Activated CD4-positive, alpha-beta T cell treated with anti-CD3 and anti-CD28 coated beads for 1 hour (primary cell): ENCODE measurements at places on chromosomes 12 and 14.

- DNase-seq = no peak
Measured at GRCh38 chr14:54347044-54347443, 49.8 kb upstream of the CDKN3 start.

- no peak for DNase-seq
Measured at GRCh38 chr12:118548887-118549509, 172.6 kb downstream of the SUDS3 start.

DNA sequence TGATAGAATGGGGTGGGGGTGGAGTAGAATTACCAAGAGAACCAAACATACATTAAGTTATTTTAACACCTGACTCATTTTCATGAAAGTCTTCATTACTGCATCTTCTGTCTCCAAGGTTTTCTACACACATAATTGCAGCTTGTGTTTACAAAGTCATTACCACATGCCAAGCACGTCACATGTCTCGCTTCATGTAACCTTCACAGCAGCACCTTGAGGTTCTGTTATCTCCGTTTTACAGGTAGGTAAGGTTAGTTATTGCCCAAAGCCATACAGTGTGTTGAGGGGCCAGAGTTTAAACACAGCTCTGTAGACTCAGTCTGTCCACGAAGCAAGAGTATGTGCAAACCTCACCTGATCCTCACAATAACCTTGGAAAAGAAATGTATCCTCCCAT, 64.3 kb upstream of the RBM19 start:
- DNase-seq = no peak

GRCh38 chr12:123942238-123942653, 30.4 kb downstream of the CCDC92 start:
- no peak for DNase-seq

DNA sequence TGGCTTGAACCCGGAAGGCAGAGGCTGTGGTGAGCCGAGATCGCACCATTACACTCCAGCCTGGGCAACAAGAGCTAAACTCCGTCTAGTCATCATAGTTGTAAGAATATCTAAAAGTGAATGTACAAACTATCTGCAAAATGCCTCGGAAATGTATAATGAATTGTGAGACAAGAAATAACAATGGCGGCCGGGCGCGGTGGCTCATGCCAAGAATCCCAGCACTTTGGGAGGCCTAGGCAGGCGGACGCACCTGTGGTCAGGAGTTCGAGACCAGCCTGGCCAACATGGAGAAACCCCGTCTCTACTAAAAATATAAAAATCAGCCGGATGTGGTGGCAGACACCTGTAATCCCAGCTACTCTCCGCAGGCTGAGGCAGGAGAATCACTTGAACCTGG, 9.7 kb downstream of the PPP2R5E start:
- no peak for DNase-seq

DNA sequence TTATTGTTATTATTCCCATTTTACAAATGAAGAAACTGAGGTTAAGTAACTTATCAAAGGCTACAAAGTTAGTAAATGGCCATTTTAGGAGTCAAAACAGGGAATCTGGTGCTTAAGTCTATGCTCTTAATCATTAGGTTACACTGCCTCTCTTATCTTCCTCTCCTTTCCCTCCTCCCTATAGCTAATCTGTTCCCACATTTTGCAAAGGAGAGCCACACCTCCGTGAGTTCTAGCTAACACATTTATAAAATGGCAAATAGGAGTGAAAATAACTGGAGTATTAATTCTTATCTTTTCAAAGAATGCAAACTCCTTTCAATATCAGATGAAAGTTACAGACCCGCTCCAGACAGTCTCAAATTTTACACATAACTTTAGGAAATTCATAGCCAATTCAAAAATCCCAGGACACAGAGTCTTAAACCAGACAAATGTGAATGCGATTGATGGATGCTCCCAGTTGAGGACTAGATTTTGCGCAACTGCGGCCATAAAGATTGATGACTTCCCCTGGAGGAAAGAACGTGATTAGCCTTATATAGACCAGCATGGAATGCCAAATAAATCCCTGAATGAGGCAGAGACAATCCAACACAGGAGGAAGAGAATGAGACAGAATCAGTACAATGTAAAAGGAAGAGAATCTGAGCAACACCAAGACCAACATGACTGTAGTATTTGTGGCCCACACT, 225.0 kb upstream of the ARID2 start:
- no peak for DNase-seq

DNA sequence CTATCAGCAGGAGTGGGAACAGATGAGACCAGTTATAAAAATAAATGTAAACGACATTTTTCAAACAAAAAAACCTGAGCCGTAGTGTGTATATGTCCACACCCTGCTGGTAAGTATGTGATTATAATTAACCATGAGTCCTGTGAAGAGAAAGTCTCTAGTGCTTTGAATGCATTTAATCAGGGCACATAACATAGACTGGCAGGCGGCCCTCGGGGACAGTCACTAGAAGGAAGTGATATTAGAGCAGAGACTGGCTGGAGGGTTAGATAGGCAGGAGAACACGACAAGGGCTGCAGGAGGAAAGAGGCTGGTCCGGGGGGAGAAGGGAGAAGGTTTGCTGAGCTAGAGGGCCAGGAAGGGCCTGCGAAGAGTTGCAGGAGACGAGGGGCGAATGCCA, 23.8 kb upstream of the ELK3 start:
- DNase-seq = no peak

DNA sequence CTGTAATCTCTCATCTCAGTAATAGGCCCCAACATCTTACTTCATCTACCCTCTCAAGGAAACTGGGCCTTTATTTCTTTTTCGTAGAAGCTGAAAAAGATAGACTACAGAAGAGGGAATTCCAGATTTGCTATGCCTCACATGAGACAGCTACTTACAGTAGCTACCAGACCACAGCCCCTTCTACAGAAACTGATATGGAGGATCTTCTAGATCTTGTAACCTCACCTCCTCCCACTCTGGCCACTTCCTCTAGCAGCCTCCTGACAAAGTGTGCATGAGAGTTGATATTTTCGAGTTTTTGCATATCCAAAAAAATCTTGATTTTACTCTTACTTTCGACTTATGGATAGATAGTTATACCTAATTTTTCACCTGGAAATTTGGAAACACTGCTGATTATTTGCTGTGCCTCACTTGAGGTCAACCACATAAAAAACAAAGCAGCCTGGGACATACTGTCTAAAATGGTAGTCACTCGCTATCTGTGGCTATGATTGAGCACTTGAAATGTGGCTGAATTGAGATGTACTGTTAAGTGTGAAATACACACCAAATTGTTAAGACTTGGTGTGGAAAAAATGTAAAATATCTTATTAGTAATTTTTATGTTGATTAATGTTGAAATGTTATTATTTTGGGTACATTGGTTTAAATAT, 86.3 kb upstream of the NID2 start:
- DNase-seq = no peak

GRCh38 chr12:29208936-29209701, 60.0 kb downstream of the FAR2 start:
- DNase-seq = no peak

- no peak for DNase-seq
Measured at GRCh38 chr12:51234530-51234929, 4.1 kb upstream of the DAZAP2 start.

DNA sequence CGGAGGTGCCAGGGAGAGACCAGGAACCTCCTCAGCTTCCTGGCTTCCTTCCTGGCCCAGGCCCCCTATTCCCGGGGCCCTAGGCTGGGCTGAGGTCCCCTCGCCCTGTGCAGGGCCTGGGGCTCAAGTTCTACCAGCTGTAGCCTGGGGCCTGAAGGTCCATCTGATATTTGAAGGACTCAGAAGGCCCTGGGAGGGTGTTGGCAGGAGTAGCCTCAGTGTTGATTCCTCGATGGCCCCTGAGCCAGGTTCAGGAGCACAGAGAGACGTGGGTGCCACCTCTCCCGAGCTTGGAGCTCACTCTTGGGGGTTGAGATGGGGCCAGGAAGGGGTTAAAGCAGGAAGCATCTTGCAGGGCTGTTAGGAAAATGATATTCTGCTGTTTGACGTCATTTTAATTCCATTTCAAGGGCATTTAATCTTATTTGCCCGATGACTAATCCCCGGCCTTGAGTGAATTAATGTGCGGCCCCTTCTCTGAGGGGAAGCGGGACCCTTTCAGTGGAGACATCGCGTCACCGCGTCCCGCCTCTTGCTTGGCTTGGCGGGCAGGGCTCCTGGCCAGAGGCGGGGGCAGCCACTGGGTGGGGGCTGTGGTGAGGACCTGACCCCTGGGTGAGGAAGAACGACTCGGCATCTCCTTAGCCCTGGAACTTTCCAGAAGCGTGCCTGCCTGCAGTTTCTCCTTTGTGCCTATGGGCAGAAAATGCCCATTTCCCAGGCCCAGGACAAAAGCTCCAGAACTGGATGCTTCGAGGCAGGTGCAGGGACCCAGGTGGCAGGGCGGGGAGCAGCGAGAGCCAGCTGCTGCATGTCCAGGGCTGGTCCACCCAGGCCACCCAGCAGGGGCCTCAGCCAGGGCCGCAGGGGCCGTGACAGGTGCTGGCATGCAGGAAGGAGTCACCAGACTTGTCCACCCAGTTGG, 158.3 kb downstream of the KIF26A start:
- DNase-seq = no peak

- DNase-seq = no peak
Measured at GRCh38 chr12:34219046-34219770, 196.9 kb downstream of the ALG10 start.

- no peak for DNase-seq
Measured at GRCh38 chr14:101950516-101951215, 13.7 kb upstream of the DYNC1H1 start.

- no peak for DNase-seq
Measured at GRCh38 chr12:119008691-119009221, 27.4 kb downstream of the SRRM4 start.

- no peak for DNase-seq
Measured at GRCh38 chr12:8913702-8914032, 642 bp upstream of the PHC1 start.

- DNase-seq = no peak
Measured at GRCh38 chr14:22966783-22967269, 9.9 kb upstream of the HAUS4 start.

DNA sequence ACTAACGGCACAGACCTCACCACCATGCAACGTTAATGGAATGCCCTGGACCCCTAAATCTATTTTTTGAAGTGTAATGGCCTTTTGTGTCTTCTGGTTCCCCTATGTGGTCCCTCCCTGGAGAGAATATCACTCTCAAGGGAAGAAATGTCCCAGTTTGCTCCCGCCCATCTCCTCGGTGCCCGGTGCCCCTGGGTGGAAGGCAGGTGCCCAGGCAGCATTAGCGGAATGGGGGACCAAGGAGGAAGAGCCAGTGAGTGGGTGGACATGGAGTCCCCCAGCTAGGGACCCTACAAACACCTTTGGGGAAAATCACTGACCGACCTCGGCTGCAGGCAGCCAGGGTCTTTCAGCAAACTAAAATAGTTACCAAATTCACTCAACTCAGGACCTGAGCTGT, 212.1 kb upstream of the RTL1 start:
- no peak for DNase-seq

DNA sequence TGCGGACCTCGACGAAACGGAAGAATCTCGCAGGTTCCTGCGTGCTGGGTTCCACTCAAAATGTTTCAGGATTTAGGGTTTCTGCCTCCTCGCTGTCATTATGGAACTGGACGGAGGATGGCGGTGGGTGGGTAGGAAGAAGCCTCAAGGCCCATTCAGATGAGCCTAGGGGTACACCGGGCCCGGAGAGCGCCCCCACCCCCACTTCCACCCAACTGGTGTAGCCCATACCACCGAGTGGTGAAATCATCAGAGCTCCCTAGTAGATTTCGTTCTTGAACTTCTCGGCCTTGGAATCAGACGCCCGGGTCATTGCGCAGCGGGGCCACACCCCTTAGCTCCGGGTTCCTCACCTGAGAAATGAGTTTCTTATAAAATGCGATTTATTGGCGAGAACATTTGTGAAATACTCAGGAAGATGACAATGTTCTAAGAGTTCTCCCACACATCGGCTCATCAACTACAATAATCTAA, 13.3 kb upstream of the TBX3 start:
- no peak for DNase-seq

DNA sequence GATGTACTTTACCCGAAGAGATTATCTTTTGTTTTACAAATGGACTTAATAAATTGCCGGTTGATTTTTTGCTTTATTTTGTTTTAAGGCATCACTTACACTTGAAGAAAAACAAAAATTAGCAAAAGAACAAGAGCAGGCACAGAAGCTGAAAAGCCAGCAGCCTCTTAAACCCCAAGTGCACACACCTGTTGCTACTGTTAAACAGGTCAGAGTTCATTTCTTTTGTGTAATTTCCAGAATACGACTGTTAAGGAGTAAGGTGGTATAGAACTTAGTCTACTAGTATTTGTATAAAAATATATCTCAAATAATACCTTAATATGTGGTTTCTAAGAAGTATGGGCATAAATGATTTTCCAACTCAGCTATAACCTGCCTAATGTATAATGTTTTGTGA, 19.6 kb upstream of the SLC17A8 start:
- DNase-seq = no peak

DNA sequence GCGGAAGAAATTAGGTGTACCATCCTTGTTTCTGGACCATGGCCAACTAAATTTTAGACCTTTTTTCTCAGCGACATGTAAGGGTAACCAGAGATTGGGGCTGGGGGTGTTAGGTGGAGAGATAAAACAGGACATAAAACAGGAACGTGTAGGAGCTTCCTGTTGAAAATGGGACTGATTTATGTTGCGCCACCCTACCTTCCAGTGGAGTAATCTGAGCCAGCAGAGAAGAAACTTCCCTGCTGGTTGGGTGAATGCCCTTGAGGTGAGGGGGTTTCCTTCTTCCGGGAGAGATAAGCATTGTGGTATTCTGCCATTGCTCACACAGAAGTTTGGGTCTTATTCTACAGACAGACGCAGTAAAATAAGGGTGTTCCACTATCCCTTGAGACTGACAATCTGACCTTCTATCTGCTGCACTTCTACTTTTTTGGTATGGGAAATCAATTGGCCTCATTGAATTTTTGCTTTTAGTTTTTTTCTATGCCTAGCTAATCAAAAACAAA, 417.6 kb downstream of the PCNX1 start:
- DNase-seq = no peak

- DNase-seq = no peak
Measured at GRCh38 chr14:67820428-67820971, 921 bp downstream of the RAD51B start.

DNA sequence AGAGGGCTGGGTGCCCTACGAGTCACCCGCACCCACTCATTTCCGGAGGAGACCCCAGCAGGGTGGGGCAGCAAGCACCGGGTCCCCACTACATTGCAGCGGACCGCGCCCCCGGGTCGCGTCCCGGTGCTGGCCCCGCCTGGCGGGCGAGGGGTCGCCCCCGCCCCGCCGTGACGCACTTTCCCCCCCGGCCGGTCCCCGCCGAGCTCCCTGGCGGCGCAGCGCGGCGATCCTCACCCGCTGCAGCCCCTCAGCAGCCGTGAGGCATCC, 106.1 kb downstream of the PRICKLE1 start:
- no peak for DNase-seq
